ENCODE measurements at places on chromosomes 1 and 21.

- peaks cover 4% of the 10 kb centered on the region for H3K4me1 ChIP-seq
- H3K4me3 ChIP-seq, result no peak overlapping the region
- peak; percentile 49 for DNase-seq
- no peaks in the 10 kb centered on the region for H3K27me3 ChIP-seq
- H3K36me3 ChIP-seq, result no peaks in the 10 kb centered on the region
These were observed 36.1 kb downstream of the CCDC185 start for GRCh38 chr1:223429313-223429731.

DNA sequence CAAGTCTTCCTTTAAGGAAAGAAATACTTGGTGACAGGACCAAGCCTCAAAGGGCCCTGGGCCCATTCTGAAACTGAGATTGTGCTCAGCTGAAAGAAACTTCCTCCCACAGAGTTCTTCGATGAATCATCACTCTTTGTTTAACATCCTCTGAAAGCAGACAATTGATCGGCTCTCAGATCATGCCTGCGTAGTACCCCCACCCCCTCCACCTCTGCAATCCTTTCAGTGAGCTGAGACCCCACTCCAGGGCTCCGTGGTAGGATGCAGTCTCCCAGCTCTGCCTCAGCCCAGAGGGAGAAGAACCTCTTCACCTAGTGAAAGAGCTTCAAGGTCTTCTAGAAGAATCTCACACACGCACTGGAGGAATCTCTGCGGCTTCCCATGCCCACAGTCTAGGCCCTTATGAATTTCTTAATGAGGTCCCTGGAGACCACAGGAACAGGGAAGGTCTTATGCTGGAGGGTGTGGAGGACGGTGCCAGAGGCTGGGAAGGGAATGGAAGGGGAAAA, 104.9 kb upstream of the SOD1 start:
- no peaks in the 10 kb centered on the region for H3K36me3 ChIP-seq
- H3K4me3 ChIP-seq, result no peak overlapping the region
- no peak for DNase-seq
- no peaks in the 10 kb centered on the region for H3K4me1 ChIP-seq
- H3K27ac ChIP-seq, result no peak overlapping the region

GRCh38 chr21:29297483-29298347, 1.0 kb upstream of the BACH1 start:
- H3K36me3 ChIP-seq, result no peaks in the 10 kb centered on the region
- no peaks in the 10 kb centered on the region for H3K27me3 ChIP-seq
- H3K4me3 ChIP-seq, result peak overlapping the region; percentile 94

DNA sequence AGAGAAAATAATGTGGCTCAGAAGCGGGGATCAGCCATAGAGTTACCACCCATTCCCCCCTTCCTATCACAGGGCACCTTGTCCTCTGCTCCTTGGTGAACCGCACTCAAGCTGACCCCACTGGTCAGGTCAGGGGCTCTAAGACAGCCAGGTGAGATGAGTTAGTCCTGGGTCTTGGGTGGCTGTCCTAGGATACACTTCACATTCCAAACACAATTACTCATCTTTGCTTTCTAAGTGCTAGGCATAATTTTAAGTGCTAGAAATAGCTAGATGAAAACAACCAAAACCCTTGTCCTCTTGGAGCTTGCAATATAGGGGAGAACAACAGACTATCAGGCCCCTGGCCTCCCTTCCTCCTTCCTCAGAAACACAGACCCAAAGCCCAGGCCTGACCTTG, 7.8 kb upstream of the MUTYH start:
- H3K4me3 ChIP-seq, result no peak overlapping the region
- H3K36me3 ChIP-seq, result no peaks in the 10 kb centered on the region
- peak overlapping the region; percentile 81 for H3K27ac ChIP-seq
- DNase-seq, result no peak
- H3K4me1 ChIP-seq, result no peaks in the 10 kb centered on the region

- H3K36me3 ChIP-seq, result no peaks in the 10 kb centered on the region
- no peaks in the 10 kb centered on the region for H3K27me3 ChIP-seq
- H3K4me3 ChIP-seq, result no peak overlapping the region
These were observed 114.6 kb downstream of the MRPS6 start for GRCh38 chr21:34187935-34188334.

- DNase-seq, result no peak
- H3K4me3 ChIP-seq, result no peak overlapping the region
- no peak overlapping the region for H3K27ac ChIP-seq
- H3K4me1 ChIP-seq, result no peaks in the 10 kb centered on the region
- no peaks in the 10 kb centered on the region for H3K27me3 ChIP-seq
- H3K36me3 ChIP-seq, result no peaks in the 10 kb centered on the region
These were observed 14.1 kb downstream of the CDA start for GRCh38 chr1:20602851-20603450.

DNA sequence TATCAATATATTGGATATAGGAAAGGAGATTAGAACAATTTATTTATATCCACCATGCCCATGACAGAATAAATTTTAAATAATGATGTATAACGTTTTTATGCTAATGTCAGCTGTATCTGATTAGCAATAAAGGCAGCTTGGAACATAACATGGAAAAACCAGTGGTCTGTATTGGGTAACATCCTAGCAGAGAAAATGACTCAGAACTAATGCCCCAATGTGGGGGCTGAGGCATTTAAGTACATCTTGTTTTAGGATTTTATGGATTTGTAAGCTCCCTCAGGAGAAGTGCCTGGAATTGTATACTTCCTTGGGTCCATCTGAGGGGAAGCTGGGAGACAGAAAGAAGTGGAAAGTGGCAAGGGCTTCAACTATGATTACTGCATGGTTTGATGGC, 82.3 kb downstream of the HMCN1 start:
- no peaks in the 10 kb centered on the region for H3K27me3 ChIP-seq
- no peaks in the 10 kb centered on the region for H3K4me1 ChIP-seq
- H3K36me3 ChIP-seq, result no peaks in the 10 kb centered on the region
- H3K4me3 ChIP-seq, result no peak overlapping the region
- H3K27ac ChIP-seq, result no peak overlapping the region

GRCh38 chr1:195243492-195243891, 1364.7 kb downstream of the KCNT2 start:
- H3K27me3 ChIP-seq, result no peaks in the 10 kb centered on the region
- no peaks in the 10 kb centered on the region for H3K36me3 ChIP-seq
- H3K27ac ChIP-seq, result no peak overlapping the region

GRCh38 chr1:2385606-2386280, 5.6 kb downstream of the MORN1 start:
- peaks cover 9% of the 10 kb centered on the region for H3K4me1 ChIP-seq
- H3K27me3 ChIP-seq, result no peaks in the 10 kb centered on the region
- no peak overlapping the region for H3K4me3 ChIP-seq
- H3K36me3 ChIP-seq, result no peaks in the 10 kb centered on the region

- H3K4me1 ChIP-seq, result no peaks in the 10 kb centered on the region
- H3K27ac ChIP-seq, result no peak overlapping the region
- DNase-seq, result no peak
- no peaks in the 10 kb centered on the region for H3K27me3 ChIP-seq
- H3K36me3 ChIP-seq, result no peaks in the 10 kb centered on the region
- no peak overlapping the region for H3K4me3 ChIP-seq
These were observed 24.0 kb downstream of the QSOX1 start for GRCh38 chr1:180178511-180179161.

DNA sequence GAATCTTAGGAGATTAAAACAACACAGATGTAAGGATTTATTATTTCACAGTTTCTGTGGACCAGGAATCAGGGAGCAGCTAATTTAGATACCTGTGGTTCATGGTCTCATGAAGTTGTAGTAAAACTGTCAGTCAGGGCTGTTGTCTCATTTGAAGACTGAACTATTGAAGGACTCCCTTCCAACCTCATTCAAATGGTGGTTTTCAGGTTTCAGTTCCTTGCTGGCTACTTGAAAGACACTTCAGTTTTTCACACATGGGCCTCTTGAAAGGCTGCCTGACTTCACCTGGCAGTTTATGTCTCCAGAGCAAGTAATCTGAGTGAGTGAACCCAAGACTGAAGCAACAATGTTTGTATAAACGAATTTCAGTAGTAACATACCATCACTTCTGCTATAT, 915.9 kb downstream of the PLA2G4A start:
- no peak overlapping the region for H3K27ac ChIP-seq
- DNase-seq, result no peak

GRCh38 chr1:95048317-95048716, 24.4 kb downstream of the ALG14 start:
- H3K27me3 ChIP-seq, result no peaks in the 10 kb centered on the region
- H3K4me1 ChIP-seq, result no peaks in the 10 kb centered on the region
- H3K36me3 ChIP-seq, result no peaks in the 10 kb centered on the region
- no peak overlapping the region for H3K4me3 ChIP-seq
- no peak overlapping the region for H3K27ac ChIP-seq
- DNase-seq, result no peak

GRCh38 chr1:81029266-81029665, 771.5 kb upstream of the ADGRL2 start:
- no peak overlapping the region for H3K27ac ChIP-seq
- H3K27me3 ChIP-seq, result no peaks in the 10 kb centered on the region
- H3K4me1 ChIP-seq, result no peaks in the 10 kb centered on the region
- no peak overlapping the region for H3K4me3 ChIP-seq

DNA sequence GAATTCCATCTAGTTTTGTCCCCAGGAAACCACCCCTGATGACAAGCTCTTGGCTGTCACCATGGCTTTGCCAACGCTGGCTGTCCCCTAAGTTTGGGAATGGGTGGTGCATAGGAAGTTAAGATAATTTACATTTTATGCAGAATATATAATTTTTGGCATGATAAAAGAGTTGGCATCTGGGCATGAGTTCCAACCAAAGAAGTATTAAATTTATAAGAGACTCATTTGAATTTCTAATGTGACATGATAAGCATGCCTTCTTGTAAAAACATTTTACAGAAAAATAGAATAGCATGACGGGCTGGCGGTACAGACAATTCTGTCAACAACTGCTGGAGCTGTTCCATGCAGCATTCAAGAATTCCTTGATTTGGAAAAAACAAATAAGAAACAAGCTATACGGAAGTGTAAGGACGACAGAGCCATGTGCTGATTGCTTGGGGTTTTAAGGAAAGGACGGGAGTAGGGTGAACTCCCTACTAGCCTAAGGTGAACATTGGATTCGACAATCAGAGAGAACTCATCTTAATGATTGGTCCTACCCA, 106.8 kb upstream of the C1orf21 start:
- no peak overlapping the region for H3K4me3 ChIP-seq
- no peaks in the 10 kb centered on the region for H3K36me3 ChIP-seq
- no peak for DNase-seq
- no peaks in the 10 kb centered on the region for H3K4me1 ChIP-seq

GRCh38 chr1:226973371-226973897, 33.3 kb downstream of the COQ8A start:
- H3K4me3 ChIP-seq, result peak overlapping the region; percentile 44
- H3K27ac ChIP-seq, result peak overlapping the region; percentile 98
- H3K4me1 ChIP-seq, result peaks cover 24% of the 10 kb centered on the region
- DNase-seq, result no peak

DNA sequence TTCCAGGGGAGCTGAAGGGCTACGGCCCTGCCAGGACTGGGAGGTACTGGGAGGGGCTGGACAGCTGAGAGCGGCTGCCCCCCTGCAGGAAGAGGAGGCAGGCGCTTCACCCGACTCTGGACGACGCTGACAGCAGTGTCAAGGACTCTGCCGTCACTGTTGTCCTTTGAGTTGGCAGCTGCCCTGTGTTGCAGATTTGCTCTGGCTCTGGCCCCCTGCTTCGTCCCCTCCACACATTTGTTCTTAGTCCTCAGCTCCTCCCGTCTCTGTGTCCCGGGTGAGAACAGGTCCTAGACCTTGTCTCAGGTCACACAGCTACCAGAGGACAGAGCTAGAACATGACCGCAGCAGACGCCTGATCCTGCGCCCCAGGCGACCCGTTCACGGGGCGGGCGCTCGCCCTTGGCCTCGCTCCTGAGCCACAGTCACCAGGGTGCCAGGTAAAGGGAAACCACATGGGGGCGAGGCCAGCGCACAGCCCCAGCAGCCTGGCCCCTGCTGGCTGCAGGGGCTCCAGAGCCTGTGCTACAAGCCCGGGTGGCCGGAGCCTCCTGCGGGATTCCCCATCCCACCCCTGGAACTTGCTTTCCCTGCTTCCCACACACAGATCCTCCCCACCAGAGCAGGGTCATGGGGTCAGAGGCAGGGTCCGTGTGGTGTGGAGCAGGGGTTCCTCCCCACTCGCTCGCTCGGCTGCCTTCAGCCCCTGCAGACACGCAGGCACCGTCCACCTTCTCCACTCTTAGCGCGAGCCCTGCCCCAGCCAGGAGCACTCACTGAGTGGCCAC, 10.7 kb upstream of the NPHP4 start:
- DNase-seq, result no peak
- H3K36me3 ChIP-seq, result no peaks in the 10 kb centered on the region
- H3K27me3 ChIP-seq, result no peaks in the 10 kb centered on the region
- H3K27ac ChIP-seq, result no peak overlapping the region
- no peak overlapping the region for H3K4me3 ChIP-seq
- H3K4me1 ChIP-seq, result no peaks in the 10 kb centered on the region

Measured in breast epithelium (tissue), 4 donors.